Natural killer cell (primary cell): ENCODE measurements at places on chromosomes 12 and 14. TPM values are rescaled to one million over a fixed set of nuclear protein-coding genes. Genes with fewer than 3 reads are reported as not detected.
A peak's percentile ranks its signal among the peaks of the same experiment; 100 is the strongest.

DNA sequence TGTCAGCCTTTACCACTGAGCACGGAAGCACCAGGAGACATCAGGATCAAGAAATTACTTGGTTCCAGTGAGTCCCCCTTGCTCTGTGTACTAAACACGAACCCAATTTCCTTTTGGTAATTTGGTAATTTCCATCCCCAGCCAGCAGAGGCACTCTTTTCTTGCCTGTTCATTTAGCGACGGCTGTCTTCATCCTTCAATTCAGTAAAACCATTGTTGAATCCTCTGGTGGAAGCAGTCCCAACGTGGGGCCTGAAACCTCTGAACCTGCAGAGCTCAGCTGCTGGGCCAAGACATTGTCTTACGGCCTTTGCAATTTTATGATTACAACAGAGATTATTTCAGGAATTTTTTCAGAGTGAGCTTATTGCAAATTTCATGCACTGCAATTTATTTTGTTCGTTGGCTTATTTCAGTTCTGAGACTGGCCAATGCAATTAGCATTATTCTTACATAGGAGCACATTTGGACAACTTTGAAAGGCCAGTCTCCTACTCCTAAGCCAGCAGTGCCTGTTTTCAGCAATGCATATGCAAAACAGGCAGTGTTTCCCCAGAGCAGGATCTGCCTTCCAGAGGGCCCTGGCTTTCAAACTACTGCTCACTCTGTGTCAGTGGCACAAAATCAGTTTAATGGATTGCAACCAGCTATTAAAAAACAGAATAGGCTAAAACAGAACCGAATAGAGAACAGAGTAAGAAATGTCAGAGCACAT lies 372.9 kb upstream of the TMEM132C start:
- no peak for DNase-seq

DNA sequence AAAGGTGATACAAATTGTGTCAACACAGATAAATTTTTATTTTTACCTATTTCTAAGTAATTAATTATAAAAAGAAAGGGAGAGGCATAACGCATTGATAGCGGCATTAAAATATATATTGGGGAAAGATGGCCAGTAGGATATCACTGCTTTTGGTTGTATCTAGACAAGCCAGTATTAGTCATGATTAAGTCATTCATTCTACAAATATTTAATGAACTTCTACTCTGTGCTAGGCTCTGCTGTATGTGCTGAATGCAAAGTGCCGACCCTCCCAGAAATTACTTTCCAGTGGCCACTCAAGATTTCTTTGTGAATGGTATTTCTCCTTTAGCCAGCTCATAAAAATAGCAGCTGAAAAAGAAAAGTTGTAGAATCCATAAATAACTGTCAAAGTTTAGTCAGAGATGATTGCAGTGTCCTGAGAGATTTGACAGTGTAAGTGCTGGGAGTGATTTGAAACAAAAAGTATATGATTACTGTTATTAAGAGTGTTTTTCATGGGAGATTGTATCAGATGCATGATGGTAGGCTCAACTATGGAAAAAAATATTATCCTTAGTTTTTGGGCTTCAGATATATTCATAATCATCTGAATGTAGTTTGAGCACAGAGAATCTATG lies 133.2 kb downstream of the MGAT4C start:
- no peak for DNase-seq

DNA sequence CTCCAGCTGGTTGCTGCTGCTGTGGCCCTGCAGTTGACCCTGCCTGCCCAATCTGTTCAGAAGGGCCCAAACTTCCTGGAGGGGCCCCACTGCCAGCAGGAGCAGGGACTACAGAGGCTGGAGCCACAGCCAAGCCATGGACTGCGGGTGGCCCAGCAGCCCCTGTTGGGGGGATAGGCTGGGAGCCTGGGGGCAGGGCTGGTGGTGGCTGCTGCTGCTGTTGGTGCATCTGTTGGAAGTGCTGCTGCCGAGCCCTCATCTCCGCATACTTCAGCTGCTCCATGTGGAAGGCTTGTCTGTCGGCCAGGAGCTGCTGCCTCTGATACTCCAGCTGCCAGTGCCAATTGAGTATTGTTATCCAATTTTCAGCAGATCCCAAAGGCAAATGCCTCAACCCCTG lies 7.2 kb downstream of the MYL6 start:
- DNase-seq = no peak

- DNase-seq = no peak
Measured at GRCh38 chr14:24056800-24057184, 5.0 kb downstream of the CARMIL3 start.

DNA sequence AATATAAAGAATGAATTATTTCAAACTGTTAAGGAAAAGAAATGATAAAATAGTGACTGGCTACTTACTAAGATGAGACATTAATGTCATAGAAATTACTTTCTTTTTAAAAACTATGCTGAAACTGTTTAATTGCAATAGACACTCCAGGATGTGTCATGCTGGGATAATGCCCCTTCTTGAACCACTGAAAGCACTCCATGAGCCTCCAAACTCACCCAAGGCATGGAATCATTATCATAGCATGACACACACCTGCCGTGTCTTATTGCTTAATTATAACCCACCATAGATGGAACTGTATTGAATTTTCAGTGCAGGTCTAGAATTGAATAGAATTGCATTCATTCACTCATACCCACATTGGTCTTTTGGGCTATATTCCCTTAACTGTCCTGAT lies 4.3 kb downstream of the MBIP start:
- no peak for DNase-seq

- DNase-seq = peak; percentile 46
Measured at GRCh38 chr14:91350813-91351511, 66.7 kb downstream of the CCDC88C start.

- DNase-seq = peak; percentile 62
Measured at GRCh38 chr12:64625243-64626077, 15.2 kb downstream of the RASSF3 start.

DNA sequence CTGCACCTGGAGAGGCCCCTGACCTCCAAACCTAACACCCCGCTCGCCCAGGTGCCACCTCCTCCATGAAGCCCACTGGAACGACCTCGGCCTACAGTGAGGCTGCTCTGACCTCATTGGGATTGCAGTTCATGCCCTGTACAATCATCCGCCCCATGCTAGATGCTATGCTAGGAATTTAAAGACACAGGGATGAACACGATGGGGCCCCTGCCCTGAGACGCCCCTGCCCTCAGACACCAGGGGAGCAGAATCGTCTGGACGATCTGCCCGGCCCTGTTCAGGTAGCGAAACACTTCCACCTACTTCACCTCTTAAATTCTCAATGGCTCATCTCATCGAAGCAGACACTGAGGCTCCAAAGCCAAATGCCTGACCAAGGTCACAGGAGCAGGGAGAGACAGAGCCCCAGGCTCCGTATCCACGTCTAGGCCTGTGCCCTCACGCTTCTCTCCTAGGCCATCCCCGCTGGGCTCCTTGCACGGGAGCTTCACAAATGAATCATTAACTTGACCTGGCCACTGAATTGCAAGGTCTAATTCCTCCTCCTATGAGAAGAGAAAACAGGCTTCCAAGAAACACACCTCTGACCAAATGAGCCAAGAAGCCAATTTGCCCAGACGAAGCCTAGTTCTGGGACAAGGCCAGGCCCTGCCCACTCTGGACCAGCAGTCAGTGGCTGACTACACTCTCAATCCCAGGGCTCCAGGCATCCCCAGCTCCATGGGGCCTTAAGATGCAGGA lies 35.2 kb downstream of the SCARB1 start:
- DNase-seq = no peak

DNA sequence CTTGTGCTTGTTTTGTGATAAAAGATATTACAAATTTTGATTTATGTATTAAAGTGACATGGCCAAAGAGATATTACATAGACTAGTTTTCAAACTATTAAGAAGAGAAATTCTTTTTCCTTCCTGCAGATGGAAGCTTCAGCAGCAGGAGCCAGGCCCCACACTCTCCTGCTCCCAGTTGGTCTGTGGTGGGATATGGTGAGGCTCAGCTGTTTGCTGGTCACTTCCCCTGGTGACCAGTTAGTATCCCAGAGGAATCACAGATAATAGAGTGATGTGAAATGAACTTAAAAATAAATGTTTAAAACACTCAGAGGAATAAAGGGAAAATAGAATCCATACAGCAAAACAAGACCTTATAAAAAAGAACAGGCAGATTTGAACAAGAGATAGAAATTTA lies 154.7 kb downstream of the KTN1 start:
- DNase-seq = no peak

GRCh38 chr14:101035466-101036225 lies 132.1 kb upstream of the RTL1 start:
- peak; percentile 4 for DNase-seq

DNA sequence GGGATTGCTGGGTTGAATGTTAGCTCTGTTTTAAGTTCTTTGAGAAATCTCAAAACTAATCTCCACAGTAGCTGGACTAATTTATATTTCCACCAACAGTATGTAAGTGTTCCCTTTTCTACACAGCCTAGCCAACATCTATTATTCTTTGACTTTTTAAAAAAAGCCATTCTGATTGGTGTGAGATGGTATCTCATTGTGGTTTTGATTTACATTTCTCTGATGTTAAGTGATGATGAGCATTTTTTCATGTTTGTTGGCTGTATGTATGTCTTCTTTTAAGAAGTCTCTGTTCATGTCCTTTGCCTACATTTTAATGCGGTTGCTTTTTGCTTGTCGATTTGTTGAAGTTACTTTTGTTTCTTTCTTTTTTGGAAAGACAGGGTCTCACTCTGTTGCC lies 301.1 kb upstream of the OR4E1 start:
- no peak for DNase-seq

Gene PPP4R4
- total RNA-seq = 0.52 TPM

Gene TMEM121
- not detected for total RNA-seq
